ENCODE measurements at places on chromosomes 4 and X.

DNA sequence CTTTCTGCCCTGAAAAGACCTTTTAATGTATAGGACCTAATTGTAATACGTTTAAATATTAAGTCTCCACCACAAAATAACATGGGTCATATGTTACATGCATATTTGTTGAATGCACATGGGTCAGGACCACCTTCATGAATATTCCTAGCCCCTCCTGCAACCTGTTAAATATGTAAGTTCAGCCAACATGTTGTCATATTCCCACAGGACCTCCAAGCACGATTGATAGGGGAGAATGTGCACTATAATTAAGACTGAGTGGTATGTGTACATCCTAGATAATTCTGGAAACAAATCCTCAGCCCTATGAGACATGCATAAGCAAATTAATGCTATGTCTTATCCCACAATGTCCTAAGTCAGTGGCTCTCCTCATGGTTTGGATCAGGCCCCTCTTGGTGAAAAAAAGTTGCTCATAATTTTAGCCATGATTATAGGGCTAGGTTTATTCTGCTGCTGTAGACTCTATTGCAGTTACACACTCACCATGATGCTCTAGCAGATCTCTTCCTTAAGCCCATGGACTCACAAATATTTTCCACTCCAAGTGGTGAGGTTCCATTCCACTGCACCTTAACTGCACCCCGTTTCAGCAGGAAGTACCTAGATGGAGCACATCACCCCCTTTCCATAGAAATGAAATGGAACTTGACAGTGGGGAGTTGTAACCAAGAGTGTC, 10.2 kb downstream of the TIGD2 start:
- DNase-seq, result no peak

DNA sequence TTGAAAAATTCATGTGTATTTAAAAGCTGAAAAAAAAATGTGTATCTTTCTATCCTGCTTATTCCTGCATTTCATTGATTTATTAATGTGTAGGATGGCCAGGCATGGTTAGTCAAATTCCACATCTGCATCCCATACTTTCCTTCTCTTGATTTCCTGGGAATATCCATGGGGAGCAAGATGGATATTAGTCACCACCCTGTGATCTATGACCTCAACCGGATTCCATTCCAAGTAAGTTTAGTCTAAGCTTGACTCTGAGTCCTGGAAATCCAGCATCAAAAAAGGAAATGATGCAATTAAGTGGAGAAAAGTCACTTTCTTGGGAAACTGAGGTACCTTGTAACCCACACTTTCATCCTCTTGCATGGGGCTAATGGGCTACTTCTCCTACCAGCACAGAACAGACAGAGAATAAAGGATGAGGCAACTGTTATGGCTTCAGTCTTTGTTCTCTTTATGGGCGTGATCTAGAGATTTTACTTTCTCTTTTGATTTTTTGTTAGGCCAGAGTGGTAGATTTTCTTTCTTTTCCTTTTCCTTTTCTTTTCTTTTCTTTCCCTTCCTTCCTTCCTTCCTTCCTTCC, 17.1 kb upstream of the BEX4 start:
- no peak for DNase-seq

- no peak for DNase-seq
Observed at GRCh38 chr4:8560265-8561047, 19.7 kb upstream of the GPR78 start.

GRCh38 chr4:7947927-7948326, 8.3 kb upstream of the AFAP1 start:
- DNase-seq, result no peak

GRCh38 chrX:155767051-155767875, 113.9 kb upstream of the VAMP7 start:
- no peak for DNase-seq

- DNase-seq, result no peak
Observed at GRCh38 chr4:154606728-154607723, 5.4 kb downstream of the FGG start.

DNA sequence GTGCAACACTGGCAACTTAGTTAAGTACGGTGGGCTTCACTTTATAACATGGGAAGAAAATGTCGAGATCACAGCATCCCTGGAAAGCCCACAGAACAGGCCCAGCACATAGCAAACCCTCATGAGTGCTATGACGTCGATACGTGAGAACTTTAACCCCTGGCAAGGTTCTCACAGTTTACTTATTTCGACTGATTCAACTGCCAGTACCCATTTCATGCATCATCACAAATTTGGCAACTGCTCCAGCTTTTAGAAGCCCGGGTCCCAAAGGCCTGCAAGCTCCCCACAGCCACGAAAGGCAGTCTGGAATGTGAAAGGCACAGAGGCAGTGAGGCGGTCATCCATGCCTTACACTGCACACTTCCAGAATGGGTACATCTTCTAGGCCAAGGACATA, 41.2 kb downstream of the RELL1 start:
- no peak for DNase-seq

DNA sequence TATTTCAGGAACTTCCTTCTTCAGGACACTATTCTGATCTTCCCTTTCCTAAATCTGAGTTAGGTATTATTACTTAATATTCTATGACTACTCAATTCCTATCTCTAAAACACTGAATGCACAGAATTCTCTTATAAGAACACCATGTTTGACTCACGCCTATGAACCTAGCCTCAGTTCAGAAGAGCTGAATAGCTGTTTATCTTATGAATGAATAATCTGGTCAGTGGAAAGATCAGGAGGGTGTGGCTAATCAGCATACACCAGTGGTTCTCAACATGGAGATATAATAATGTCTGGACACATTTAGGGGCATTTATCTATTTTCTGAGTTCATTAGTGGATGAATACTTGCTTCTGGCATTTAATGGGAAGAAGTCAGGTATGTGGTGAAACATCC, 24.2 kb downstream of the EPHA5 start:
- no peak for DNase-seq

GRCh38 chrX:70066646-70067045, 4.4 kb downstream of the OTUD6A start:
- DNase-seq, result no peak

- no peak for DNase-seq
Observed at GRCh38 chr4:7358100-7358735, 76.5 kb downstream of the PSAPL1 start.

GRCh38 chr4:165458471-165458870, 79.7 kb downstream of the CPE start:
- no peak for DNase-seq

DNA sequence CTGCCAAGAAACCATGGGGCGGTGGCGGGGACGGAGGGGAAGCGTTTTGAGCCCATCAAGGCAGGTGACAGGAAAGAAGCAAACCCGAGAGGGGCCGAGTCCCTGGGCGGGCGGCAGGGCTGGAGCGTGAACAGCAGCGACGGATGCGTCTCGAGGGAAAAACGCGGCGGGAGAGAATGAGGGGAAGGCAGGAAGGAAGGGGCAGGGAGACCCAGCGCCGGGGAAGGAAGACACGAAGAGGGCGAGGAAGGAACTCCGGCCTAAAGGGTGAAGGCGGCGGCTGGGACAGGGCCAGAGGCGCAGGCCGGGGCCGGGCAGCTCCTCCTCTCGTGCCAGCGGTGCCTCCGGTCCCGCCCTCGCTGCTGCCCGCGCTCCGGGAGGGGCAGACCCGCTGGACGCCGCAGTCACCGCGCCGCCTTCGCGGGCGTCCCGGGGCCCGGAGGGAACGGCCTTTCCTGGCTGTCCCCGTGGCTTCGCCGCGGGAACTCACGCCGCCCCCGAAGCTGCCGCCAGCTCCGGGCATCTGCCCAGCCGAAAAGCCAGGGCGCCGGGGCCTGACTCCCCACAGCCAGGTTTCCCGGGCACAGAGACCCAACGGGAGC, 751 bp upstream of the RGS12 start:
- no peak for DNase-seq

GRCh38 chr4:158933236-158933635, 164.4 kb downstream of the FNIP2 start:
- no peak for DNase-seq

GRCh38 chr4:158929939-158930638, 161.3 kb downstream of the FNIP2 start:
- DNase-seq, result no peak

DNA sequence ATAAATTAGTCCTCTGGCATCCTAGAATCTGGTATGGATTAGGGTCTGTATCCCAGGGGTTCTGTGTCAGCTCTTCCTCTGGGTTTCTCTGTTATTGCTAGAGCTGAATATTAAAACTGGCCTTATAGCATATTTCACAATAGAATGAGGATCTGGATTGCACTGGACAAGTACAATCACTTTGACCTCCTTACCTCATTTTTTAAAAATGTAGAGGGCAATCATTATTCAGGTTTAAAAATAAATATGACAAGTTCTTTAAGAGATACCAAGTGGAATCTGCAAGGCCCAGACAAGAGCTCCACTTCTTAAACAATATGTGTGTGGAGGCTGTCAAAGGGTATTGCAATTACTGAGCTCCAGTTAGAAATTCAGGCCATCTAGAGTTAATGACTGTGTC, 1.4 kb downstream of the PALLD start:
- DNase-seq, result no peak

GRCh38 chrX:49880668-49881067, 1.4 kb downstream of the USP27X start:
- DNase-seq, result no peak

GRCh38 chrX:106356580-106356979, 188.5 kb downstream of the PWWP3B start:
- no peak for DNase-seq

GRCh38 chr4:83582289-83582785, 46.4 kb downstream of the GPAT3 start:
- no peak for DNase-seq

GRCh38 chr4:147192679-147193078, 247.0 kb upstream of the TTC29 start:
- no peak for DNase-seq

DNA sequence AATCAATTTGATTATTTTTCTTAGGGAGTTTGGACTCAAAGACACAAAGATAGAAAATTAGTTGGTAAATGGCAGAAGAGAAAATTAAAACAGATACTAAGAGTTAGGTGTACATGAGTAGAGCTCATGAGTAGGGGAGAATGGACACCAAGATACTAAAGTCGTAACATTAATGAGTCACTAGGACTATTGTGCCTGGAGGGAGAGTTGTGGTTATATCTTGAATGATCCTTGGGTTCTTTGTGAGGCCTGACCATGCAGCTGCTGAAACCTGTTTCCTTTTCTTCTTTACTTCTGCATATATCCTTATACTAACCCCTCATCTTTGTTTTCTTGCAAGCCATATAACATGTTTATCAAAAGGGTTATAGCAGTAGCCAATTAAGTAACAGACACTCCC, 532.8 kb downstream of the RPA4 start:
- DNase-seq, result no peak

DNA sequence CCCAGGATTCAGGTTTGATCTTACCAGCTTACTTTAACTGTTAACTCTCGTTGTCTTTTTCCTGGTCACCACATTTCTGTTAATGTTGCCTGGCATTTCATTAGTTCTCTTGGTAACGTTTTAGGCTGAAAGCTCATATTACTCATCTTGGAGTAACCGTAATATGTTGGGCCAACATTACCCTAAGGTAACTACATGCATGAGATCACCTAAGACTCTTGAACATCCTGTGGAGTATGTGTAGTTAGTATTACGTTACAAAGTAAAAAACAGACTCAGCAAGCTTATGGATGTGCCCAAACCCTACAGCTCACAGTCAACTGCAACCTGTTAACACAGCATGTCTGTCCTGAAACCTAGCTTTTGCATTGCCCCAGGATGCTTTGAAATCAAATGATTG, 203.3 kb upstream of the HS3ST1 start:
- no peak for DNase-seq

GRCh38 chrX:72027024-72027913, 104.4 kb downstream of the RTL5 start:
- DNase-seq, result no peak

DNA sequence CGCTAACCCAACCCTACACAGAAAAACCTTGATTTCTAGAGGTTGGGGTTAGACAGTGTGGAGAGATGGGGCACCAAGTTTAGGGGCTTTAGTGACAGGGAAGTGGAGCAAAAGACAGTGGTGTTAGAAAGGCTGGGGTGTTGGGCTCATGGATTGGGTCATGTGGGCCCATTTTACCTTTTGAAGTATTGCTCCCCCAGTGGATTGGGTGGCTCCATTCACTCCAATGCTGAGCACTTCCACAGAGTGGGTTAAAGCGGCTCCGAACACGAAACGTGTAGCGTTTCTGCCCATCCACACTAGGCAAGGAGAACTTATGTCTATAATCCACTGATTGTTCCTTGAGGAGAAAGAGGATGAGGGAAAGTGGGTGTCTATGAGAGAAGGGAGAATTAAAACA, 2.3 kb downstream of the IL2RG start:
- no peak for DNase-seq

Data from activated CD8-positive, alpha-beta memory T cell treated with anti-CD3 and anti-CD28 coated beads for 1 hour (primary cell).